ENCODE measurements at places on chromosomes 2 and 18.

DNA sequence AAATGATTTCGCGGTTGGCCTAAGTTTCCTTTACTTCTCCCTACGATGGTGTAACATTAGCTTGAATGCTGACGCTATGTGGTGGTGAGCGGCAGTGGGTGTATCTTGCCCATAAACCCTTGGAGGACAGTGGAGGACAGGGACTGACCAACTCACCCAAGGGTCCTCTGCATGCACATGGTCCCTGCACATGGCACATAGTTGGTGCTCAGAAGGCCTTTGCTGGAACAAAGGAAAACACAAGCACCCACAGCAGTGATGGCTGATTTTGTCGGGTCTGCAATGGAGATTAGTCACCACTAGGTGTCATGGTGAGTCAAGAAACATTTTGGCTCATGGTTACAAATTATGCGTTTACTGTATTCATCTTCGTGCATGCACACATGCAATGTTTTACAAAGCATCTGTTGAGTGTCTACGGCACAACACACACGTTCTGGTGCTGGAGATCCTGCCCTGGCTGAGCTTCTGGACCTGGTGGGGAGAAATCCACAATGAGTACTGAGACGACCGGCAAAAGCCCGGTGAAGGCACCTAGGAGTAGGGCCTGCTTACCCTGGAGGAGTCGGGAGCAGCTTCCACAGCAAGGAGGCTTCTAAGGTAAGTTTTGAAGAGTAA, 44.0 kb downstream of the PDCL3 start:
- no peak for DNase-seq

GRCh38 chr2:172742931-172743540, 7.4 kb downstream of the RAPGEF4 start:
- no peak for DNase-seq

GRCh38 chr2:33616873-33617272, 17.8 kb upstream of the FAM98A start:
- no peak for DNase-seq

DNA sequence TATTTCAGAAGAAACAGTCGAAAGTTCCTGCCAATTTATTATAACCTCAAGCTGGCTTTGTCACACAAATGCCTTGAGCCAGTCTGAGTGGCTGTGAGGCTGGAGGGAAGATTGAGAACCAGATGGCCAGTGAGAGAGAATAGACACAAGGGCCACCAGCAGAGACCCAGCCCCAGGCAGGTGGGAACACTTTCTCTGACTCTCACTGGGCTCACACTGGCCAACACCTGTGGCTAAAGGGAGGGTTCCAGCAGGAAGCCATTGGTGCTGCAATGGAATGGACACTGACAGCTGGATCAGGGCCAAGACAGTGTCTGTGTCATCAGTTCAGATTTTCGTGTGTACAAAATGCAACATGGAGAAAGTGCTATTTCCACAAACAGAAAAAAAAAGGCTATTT, 29.9 kb downstream of the LOXHD1 start:
- DNase-seq: no peak

- no peak for DNase-seq
These were observed 129.7 kb downstream of the MAP3K20 start for GRCh38 chr2:173205375-173205774.

GRCh38 chr18:25734336-25734735, 356.1 kb downstream of the SS18 start:
- no peak for DNase-seq

DNA sequence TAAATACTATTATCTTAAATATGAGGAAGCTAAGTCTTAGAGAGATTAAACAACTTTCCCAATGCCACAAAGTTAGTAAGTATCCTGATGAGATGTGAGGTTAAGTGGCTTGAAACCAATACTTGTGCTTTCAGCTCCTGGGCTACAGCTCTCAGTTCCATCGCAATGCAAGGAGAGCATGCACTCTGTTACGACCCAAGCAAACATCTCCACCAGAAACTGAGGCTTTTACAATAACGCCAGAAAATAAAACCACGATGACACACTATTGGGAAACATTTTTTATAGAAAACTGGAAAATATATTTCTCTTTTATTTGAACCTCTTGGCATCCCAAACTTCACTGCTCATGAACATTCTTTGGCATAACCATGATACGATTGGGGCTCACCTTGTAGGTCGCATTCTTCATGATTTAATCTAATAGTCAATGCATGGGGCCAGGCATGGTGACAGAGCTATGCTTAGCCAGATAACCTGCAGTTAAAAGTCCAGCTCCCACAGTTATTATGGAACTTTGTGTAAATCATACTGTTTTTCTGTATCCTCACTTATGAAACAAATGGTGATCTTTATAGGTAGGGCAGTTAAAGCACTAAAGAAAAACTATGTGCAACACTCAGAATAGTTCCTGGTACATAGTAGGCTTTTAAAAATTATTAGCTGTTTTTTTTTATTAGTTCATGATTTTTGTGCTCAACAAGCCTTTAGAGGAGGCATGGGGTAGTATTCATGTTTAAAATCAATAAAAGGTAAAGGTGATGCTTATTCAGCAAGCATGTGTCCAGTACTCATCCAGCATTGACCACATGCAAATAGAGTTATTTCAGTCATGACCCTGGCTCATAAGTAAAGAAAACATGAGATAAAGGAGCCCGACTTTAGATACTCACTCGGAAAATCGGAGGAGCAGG, 238.3 kb upstream of the TRIB2 start:
- DNase-seq: no peak

GRCh38 chr2:98776136-98776535, 45.2 kb upstream of the MGAT4A start:
- DNase-seq: no peak

- no peak for DNase-seq
These were observed 80.7 kb downstream of the EML4 start for GRCh38 chr2:42249887-42250286.

GRCh38 chr18:2874765-2875164, 28.0 kb downstream of the EMILIN2 start:
- no peak for DNase-seq

GRCh38 chr2:66968946-66969345, 428.2 kb upstream of the ETAA1 start:
- DNase-seq: no peak

- no peak for DNase-seq
These were observed 72.2 kb downstream of the BCL2L11 start for GRCh38 chr2:111192776-111193368.

GRCh38 chr2:62765619-62766376, 60.3 kb downstream of the EHBP1 start:
- no peak for DNase-seq

- DNase-seq: no peak
These were observed 10.6 kb upstream of the MAT2A start for GRCh38 chr2:85528355-85528754.

- DNase-seq: no peak
These were observed 37.6 kb upstream of the ACKR3 start for GRCh38 chr2:236531996-236532395.

DNA sequence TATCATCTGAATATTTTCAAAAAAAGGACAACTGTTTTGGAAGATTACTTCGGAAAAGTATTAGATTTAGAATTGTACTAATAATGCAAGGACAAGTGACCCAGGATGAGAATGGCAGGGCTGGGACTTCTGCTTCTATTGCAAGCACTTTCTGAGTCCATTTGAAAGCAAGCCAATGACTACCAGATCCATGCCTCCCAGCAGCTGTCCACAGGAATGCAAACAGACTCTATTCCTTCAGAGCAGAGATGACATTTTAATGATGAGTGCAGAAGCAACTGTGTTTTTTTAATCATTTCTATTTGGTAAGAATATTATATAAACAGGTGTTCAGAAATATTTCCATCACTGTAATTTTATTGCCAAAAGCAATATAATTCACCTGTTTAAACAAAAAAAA, 456.7 kb downstream of the SOX11 start:
- no peak for DNase-seq

- DNase-seq: no peak
These were observed 12.3 kb downstream of the CERS6 start for GRCh38 chr2:168468354-168468753.

GRCh38 chr18:36153771-36154170, 24.1 kb downstream of the ELP2 start:
- no peak for DNase-seq

DNA sequence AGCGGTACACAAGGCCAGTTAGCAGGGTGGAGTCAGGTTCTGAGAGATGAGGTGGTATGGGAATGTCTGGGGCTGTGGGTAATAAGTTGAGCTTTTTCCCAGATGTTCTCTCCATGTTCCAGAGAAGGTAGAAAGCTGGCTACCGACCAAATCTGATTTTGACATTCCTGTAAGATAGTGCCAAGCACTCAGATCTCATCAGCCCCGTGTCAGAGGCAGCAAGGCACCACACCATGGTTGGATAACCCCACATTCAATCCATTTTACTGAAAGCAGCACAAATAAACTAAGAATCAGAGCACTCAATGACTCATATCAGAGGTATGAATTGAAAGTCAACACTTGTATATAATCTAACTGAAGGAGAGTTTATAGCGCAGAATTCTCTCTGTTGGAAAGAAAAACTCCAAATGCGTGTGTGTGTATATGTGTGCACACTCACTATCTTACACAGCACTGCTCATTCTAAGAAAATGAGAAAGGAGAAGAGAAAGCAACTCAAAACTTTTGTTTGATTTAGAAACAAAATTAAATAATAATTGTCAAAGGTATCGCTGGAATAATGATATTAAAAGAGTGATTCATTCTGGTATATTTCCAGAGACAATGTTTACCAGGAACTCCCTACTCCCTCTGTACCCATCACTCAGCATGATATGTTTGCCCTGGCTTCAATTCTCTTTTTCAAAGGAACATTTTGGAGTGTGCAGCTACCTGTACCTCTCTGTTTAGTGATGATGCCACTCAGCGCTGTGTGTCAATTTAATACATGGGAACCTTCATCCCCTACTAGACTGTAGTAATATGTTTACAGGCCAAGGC, 375.1 kb upstream of the ID2 start:
- DNase-seq: no peak

DNA sequence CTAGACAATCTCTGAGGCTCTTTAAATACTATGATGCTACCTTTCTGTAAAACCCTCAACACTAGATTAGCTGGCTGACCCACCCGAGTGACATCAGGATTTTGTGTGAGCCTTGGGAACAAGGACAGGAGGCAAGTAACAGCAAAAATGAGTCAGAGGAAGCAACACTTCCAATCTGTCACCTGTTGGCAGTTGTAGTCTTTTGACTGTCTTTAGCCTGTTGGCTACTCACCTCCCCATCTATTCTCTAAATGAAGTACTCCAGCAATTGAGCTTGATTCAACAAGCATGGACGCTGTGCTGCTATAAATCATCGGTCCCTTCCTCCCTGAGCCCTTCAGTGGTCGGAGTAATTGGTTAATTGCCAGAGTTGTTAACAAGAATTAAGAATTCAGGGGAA, 898.7 kb downstream of the BCL11A start:
- DNase-seq: no peak

- no peak for DNase-seq
These were observed 70.4 kb upstream of the CYP1B1 start for GRCh38 chr2:38146275-38146906.

DNA sequence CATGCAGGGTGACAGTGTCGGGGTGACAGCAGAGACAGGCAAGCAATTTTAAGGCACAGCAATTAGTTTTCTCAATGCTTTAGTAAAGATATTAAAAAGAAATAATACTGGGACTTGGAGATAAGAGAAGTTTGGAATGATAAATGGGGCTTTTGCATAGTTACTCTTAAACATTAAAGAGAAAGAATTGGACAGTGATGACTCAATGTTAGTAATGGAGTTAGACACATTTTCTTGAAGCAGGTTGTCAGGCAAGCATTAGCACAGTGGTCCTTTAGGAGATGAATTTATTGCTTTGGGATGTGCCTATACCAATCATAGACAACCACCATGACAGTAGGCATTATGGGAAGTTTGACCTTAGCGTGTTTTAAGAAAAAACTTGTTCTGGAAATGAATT, 228.3 kb upstream of the RAB12 start:
- DNase-seq: no peak

DNA sequence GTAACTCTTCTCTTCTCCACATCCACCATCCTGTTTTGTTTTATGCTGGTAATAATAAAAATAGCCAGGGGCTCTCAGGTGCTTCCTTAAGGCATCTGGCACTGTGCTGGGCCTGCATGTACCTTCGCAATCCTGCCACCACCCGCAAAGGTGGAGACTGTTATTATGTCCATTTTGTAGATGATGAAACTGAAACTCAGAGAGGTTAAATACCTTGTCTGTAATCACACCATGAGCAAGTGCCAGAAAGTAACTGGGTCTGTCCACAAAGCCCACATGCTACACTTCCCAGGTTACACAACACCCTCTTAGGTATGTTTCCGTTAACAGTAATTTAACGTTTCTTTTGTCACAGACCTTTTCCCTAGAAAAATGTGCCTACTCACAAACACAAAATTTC, 27.0 kb downstream of the NRP2 start:
- no peak for DNase-seq

DNA sequence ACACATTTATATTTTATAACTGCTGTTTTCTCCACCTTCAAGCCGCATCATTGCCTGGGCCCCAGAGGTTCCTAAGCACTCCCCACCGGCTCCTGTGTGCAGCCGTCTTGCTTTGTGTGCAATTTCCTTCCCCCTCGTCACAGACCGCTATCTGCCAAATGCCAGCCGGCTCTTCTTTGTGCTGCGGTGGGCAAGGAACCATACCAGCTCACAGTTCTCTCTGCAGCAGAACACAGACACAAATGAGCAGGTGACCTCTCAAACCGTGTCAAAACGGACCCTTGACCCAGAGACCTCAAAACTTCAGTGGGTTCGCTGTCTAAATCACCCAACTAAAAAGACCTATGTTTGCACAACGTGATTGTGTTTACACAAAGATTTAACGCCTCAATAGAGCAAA, 58.2 kb downstream of the KLF7 start:
- no peak for DNase-seq

GRCh38 chr18:3902676-3903075, 452.7 kb downstream of the TGIF1 start:
- DNase-seq: no peak

GRCh38 chr18:58321986-58322385, 278.0 kb downstream of the NEDD4L start:
- peak; percentile 16 for DNase-seq

GRCh38 chr2:130878316-130878715, 41.6 kb downstream of the ARHGEF4 start:
- DNase-seq: no peak

DNA sequence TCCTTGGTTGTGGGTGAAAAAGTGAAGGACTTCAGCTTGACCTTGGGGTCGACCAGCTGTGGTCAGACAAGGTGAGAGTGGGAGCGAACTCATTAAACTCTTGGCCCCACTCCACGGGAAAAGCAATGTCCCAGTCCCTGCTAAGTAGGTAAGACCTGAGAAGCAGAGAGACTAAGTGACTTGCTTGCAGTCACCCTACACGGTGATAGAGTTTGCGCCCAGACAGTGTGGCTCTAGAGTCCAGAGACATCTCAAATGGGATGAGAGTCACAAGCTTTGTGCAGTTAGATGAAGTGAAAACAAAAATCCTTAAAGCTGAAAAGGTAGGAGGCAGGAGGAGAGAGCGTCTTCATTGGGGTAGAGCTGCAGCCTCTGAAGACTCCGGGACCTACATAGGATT, 55.9 kb upstream of the ZNF236 start:
- no peak for DNase-seq

All from stimulated activated CD4-positive, alpha-beta T cell treated with anti-CD3 and anti-CD28 coated beads, Interleukin-4, amount 100 ng/mL, for 4 hours (primary cell).